ENCODE measurements at places on chromosomes 7 and 10.
A peak's percentile ranks its signal among the peaks of the same experiment; 100 is the strongest.

GRCh38 chr7:113710310-113711096 is 208.3 kb downstream of the PPP1R3A start:
- peak; percentile 61 for ATAC-seq

- ATAC-seq: no peak
Observed at GRCh38 chr10:90935581-90936275, 14.8 kb upstream of the ANKRD1 start.

DNA sequence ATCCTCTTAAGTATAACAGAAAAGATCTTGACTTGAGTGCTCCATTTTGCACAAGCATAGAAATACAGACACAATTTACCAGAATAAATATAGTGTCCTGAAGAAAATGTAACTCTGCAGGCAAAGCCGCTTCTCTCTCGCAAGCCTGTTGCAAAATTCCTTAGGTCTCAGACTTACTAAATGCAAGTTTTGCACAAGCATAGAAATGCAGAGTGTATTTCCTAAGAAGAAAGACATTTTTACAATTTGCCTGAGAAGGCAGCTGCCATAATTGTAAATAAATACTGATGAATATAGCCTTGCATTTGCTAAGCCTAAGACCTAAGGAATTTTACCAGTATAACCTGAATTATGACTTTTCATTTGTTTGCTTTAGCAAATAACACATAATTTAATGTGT is 67.1 kb downstream of the AGMO start:
- no peak for ATAC-seq

GRCh38 chr7:96253441-96253840 is 68.5 kb downstream of the SLC25A13 start:
- no peak for ATAC-seq

DNA sequence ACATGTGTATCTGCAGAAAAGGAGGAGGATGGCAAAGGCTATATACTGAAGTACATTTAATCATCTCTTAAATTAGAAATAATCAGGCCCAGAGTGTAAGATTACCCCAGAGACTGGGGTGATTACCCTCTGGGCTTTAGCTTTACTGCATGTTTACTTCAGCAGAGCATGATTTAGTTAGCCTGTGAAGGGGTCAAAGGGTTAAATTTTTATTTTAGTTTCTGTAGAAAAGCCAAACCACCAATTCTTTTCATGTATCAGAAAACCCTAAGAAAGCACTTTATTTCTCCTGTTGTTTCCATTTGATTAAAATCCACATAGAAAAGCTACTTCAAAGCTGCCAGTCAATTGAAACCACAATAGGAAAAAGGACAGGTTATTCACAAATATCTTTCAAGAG is 101.5 kb upstream of the LSM8 start:
- no peak for ATAC-seq
